ENCODE measurements at places on chromosomes 12 and 14.

DNA sequence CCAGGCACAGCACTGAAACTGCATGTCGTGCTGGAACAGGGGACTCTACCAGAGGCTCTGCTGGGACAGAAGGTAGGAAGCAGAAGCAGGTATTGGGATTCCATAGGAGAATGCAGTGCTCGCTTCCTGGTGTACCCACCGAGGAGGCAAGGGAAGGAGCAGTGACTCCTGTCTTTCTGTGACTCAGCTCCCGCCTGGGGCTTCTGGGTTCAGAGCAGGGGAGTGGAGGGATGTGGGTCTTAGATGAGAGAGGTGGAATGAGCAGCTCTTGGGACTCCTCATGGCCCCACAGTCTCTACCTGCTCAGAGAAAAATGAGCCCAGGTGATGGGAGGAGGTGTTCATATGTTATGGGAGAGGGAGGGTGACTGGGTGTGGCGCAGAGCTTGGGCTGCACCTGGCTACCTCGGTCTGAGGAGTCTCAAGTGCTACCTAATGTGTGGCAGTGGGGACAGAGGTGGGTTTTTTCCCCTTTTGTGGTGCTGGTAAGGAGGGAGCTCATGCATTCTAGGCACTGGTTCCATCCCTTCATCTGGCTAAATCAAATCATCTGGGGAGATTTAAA lies 26.3 kb downstream of the WNT5B start:
- no peak for DNase-seq

- DNase-seq = no peak
Observed at GRCh38 chr12:130494736-130495135, 157.0 kb downstream of the PIWIL1 start.

DNA sequence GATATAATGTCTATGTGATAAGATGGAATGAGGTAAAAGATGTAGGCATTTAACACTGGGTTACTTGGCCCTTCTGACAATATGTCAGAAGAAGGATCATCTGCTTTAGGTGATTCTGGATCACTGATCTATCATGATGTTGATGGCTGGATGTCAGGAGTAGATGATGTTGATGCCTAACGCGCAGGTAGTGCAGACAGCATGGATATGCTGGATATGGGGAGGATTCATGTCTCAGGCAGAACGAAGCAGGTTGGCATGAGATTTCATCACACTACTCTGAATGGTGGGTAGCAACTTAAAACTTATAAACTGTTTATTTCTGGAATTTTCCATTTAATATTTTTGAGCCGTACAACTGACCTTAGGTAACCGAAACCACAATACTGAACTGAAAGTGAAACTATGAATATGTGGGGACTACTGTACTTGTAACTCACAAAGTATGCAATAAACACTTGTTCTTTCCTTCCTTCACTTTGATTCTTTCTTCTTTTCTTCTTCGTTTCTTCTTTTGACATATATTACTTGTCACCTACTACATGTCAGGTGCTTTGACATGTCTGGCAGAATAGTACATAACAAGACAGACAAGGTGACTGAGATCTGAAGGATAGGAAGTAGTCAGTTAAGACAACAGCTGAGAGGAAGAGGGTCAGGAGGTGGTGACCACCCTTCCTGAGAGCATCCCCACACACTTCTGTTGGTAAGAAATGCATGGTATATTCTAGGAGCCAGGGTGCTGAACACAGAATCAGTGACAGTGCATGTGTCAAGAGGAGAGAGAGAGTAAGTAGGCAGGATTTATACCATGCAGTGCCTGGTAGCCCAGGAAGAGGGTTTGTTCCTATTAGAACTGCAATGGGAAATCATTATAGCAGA lies 238.8 kb downstream of the PPFIA2 start:
- DNase-seq = no peak

- DNase-seq = peak; percentile 37
Observed at GRCh38 chr14:23066855-23067744, 9.8 kb upstream of the CDH24 start.

DNA sequence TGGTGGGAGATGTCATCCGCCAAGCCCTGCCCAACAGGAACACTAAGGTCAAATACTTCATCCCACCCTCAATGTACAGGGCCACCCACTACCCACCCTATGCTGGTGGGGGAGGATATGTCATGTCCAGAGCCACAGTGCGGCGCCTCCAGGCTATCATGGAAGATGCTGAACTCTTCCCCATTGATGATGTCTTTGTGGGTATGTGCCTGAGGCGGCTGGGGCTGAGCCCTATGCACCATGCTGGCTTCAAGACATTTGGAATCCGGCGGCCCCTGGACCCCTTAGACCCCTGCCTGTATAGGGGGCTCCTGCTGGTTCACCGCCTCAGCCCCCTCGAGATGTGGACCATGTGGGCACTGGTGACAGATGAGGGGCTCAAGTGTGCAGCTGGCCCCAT lies 3.5 kb downstream of the B3GNT4 start:
- DNase-seq = peak; percentile 61

- no peak for DNase-seq
Observed at GRCh38 chr14:105271224-105271890, 23.0 kb downstream of the BTBD6 start.

GRCh38 chr12:119989361-119989730 lies 310 bp downstream of the BICDL1 start:
- DNase-seq = no peak

DNA sequence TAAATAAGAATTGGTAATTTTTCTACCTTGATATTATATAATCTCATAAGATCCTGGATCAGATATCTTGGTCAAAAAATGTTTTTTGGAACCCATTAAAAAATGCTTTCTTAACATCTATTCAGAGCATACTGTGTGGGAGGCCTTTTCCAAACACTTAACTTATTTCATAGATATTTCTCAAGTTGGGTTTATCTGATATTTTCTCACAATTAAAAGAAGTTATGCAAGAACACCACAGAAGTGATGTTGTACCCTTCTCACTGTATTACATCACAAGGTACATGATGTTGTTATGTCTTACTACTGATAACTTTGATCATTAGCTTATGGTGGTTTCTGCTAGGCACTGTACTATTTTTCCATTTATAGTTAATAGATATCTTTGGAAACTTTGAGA lies 23.4 kb upstream of the PRPF39 start:
- no peak for DNase-seq

DNA sequence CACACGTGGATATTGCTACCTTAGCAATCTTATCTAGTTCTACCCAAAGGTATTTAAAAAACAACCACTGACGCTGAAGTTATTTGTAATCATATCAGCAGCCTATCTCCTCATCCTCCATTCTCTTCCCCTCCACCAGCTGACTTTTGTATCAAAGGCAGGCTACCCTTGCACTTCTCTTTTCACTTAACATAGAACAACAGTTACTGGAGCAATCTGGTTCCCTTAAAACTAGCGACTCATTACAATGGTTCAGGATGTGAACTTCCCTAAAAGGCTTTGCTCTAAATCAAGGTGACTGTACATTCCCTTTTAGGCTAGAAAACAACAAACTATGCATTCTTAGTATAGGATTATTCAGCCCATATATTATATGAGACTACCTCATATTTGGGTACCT lies 404.7 kb downstream of the APAF1 start:
- no peak for DNase-seq

DNA sequence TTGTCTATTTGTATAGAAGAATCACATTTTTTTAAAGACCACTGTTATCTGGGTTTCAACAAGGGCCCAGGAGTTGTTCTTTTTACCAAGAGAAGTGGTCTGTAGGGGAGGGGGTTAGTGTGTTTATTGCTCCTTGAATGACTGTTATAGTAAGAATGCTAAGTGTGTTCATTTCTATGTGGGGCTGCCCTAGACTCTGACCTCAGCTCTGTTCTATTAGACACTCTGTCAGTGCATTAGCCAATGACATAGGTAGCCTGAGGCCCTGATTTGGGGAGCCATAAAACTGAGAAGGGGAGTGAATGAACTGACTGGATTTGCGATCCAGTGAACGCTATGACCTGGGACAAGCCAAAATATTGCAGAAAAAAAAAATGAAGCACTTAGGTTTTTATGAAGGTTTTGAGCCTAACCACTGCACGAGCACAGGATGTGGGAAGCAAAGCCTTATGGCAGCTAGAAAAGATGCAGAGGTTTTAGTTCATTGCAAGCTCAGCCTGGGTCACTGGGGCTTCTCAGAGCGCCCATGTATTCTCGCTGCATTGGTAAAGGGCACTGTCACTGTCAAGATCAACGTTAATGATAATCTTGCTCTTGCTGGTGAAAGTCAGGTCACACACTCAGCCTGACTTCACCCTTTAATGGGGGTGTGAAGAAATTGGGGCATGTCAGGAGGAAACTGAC lies 63.8 kb downstream of the PRKCH start:
- peak; percentile 75 for DNase-seq

DNA sequence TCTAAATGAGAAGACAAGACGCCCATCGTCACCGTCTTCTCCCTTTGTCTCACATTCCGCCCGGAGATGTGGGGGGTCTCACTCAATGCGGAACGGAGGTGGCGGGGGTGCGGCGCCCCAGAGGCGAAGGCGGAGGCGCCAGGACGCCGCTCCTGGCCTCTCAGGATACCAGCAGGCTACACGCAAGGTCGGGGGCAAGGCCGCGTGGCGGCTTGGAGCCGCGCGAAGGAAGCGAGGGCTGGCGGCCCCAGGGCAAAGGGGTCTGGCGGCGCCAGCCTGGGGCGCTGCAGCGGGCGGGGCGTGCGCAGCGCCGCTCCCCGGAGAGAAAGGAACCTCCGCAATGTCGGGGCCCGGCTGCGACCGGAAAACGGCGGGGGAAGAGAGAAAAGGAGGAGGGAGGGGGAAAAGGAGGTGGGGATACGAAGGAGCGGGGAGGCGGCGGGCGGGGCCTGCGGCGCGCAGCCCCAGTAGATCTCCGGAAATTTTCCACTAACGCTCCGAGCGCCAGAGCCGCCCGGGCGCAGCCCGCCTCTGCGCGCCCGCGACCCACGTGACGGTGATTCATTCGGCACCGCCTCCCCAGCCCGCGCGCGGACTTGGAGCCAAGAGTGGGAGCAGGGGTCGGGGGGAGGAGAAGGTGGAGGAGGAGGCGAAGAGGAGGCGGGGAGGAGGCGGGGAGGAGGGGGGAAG lies 10.5 kb upstream of the SLC38A2 start:
- peak; percentile 98 for DNase-seq

- no peak for DNase-seq
Observed at GRCh38 chr14:63045612-63046320, 508 bp upstream of the KCNH5 start.

GRCh38 chr14:55600784-55601561 lies 21.0 kb downstream of the KTN1 start:
- DNase-seq = no peak

GRCh38 chr14:82230748-82231147 lies 697.1 kb upstream of the SEL1L start:
- no peak for DNase-seq

DNA sequence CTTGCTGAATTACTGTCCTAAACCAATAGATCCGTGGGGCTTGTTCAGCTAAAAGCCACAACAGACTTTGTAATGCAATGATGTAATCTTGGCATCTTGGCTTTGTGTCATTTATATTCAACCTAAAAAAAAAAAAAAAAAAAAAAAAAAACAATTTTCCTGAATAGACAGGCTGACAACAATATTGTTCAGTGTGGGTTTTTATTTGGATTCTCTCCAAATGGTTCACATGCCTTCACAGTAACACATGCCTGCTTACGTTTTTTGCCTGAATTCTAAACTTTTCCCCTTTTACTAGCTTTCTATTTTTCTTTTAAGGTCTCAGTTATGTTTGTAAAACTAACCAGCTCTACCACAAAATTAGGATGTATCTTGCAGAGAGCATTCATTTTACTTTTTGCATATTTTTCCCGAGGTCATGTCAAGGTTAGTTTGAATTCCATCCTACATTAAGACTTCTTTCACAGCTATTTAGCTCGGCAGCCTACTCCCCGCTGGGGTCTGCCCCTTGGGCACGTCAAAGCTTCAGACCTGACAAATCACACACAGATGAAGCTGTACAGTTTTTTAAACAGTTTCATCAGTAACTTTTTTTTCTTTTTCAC lies 213.7 kb upstream of the NPAS3 start:
- no peak for DNase-seq

GRCh38 chr12:112750971-112751370 lies 40.6 kb upstream of the RPH3A start:
- no peak for DNase-seq

DNA sequence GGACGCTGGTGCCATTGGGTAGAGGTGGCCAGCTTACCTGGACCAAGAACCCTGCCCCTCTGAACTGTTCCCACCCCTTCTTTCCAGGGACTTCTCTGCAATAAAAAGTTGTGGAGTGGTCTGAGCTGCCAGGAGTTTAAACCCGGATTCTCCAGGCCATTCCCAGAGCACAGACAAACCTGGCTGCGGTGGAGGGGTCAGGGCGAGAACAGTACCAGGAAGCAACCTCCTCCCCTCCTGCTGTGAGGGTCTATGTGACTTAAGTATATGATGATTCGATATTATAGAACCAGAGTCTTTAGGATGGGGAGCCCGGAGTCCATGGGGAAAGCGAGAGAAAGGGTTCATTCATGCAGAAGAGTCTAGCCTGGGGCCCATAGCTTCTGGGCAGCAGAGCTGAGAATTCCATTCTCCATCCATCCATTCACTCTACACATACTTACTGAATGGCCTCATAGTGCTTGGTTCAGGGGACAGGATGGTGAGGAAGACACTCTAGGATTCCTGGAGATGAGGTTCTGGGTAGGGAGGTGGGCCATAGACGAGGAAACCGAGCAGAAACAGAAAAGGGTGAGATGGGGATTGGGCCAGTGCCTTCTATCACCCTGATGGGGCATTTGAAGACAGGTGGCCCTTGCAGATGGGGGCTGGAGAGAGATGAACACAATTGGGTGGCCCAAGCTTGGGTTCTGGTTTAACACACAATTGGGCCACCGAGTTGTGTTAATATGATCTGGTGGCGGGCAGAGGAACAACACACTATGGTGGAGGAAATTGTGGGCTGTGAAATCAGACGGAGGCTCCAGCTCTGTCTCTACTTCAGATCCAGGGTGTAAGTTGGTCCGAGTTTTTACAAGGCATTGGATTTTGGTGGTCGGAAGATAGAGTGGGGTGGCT lies 5.2 kb downstream of the KRT86 start:
- no peak for DNase-seq

GRCh38 chr12:12439636-12440035 lies 82.8 kb downstream of the BORCS5 start:
- peak; percentile 81 for DNase-seq

- no peak for DNase-seq
Observed at GRCh38 chr14:99915305-99916090, 122.3 kb downstream of the EML1 start.

DNA sequence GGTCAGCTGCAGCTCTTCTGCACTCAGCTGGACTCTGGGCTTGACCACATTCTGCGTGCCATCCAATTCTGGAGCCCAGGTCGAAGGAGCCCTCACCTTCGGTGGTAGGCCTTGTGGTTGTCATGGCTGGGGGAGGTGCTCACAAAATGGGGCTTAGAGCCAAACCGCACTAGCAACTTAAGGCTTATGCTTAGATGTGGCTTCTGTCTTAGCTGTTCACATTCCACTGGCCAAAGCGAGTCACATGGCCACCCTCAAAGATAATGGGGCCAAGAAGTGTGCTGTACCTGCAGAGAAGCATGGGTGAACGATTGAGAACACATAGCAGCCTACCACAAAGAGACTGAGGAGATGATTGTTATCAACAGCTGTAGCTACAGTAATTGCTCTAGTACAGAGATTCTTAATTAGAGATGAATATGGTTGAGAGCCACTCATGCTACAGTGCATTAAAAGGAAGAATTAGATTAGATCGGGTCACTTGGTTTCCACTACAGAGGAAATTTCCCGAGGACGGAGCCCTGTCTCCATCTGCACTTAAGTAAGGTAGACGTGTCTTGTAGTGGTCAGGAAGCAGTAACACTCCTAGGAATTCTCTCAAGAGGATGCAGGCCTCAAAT lies 334.6 kb upstream of the FKBP4 start:
- DNase-seq = no peak

- no peak for DNase-seq
Observed at GRCh38 chr12:69851976-69852375, 26.9 kb downstream of the MYRFL start.

GRCh38 chr12:31370531-31371255 lies 44.7 kb upstream of the SINHCAF start:
- no peak for DNase-seq

Measured in activated effector memory CD4-positive, alpha-beta T cell treated with anti-CD3 and anti-CD28 coated beads, Interleukin-2, amount 50 U/mL, for 16 hours (primary cell).